ENCODE measurements at places on chromosomes 11 and 22. TPM values are rescaled to one million over a fixed set of nuclear protein-coding genes. Genes with fewer than 3 reads are reported as not detected.
A peak's percentile ranks its signal among the peaks of the same experiment; 100 is the strongest.

OR4X1 gene
- not detected for polyA plus RNA-seq

BCO2 gene
- 0.94 TPM for polyA plus RNA-seq

NRIP3 gene
- 12.3 TPM for polyA plus RNA-seq

TBX1 gene
- polyA plus RNA-seq, result not detected

SPTBN2 gene
- polyA plus RNA-seq, result 0.21 TPM

NXPE2 gene
- polyA plus RNA-seq, result 0.04 TPM

CARNS1 gene
- polyA plus RNA-seq, result 0.07 TPM

METTL15 gene
- 11.1 TPM for polyA plus RNA-seq

GRCh38 chr11:80084608-80085007 lies 643.8 kb upstream of the TENM4 start:
- no peak for DNase-seq

DNA sequence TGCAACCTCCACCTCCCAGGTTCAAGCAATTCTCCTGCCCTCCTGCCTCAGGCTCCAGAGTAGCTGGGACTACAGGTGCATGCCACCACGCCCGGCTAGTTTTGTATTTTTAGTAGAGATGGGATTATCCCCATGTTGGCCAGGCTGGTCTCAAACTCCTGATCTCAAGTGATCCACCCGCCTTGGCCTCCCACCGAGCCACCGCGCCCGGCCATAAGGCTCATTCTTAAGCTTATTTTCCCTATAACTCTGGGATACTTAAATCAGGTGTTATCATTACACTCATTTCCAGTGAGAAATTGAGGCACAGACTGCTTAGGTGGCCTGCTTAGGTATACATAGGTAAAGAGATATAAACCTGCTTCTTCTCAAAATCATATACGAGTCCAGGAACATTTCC lies 188.3 kb upstream of the MTNR1B start:
- no peak for DNase-seq

DNA sequence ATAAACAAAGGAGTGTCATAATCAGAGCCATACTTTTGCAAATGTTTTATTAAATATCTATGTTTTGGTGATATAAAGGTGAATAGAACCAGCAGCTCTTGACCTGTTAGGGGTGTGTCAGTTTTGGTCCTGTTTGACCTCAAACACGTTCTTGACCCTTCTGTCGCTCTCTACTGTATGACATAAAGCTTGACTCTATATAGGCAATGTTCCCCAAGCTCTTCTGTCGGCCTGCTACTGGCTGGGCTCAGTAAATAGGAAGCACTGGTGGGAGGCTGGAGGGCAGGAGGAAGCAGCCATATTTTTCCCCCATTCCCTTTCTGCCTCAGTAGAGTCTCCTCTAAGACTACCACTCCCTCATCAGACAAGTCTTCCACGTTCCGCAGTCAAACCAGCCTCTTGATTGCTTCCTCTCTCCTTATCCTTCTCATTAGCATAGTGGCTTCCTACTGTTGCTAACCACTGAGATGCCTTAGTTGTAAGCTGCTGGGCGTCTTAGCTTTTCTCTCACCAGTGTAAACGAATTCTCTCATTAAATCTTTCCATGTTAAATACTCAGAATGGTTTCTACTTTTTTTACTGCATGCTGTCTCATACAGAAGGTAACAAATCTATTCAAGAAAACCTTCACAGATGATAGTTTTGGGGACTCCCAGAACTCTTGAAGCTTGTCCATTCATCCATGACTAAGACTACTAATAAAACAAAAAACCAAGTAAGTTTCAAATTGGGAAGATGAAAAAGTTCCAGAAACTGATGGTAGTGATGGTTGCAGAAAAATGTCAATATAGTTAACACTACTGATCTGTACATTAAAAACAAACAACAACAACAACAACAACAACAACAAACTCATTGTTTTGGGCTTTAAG lies 3.3 kb downstream of the NPAT start:
- DNase-seq, result no peak

GRCh38 chr11:126339863-126340434 lies 15.5 kb upstream of the ST3GAL4 start:
- DNase-seq, result no peak

GRCh38 chr11:128725630-128726319 lies 31.9 kb downstream of the FLI1 start:
- DNase-seq, result peak; percentile 23

GRCh38 chr11:119772076-119772475 lies 43.1 kb upstream of the NECTIN1 start:
- no peak for DNase-seq

DNA sequence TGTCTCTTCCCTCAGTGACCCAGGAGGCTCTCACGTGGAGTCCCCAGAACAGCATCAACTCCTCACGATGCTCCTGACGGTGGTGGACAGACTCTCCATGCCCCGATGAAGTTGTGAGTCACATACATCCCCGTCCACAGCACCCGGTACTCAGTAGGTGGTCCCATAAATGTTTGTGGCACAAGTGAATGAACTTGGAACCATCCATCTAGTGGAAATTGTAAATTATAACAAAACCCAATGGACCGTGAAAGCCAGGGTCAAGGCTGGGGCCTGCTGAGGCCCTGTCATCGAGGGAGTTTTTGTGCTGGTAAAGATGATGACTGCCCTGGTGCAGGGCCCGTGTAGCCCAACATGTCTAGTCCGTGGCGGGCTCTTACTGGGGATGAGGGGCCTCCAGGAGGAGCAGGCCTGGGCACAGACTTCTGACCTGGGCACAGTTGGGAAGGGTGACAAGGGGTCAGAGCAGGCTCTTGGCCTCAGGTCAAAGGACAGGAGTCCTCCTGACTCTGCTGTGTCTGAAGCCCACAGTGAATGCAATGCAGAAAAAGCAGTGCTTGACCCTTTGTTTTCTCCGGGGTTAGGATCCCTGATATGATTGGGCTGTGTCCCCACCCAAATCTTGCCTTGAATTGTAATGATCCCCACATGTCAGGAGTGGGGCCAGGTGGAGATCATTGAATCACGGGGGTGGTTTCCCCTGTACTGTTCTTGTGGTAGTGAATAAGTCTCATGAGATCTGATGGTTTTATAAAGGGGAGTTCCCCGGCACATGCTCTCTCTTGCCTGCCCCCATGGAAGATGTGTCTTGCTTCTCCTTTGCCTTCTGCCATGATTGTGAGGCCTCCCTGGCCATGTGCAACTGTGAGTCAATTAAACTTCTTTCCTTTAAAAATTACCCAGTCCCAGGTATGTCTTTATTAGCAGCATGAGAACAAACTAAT lies 20.0 kb upstream of the SMIM38 start:
- DNase-seq, result no peak

- DNase-seq, result no peak
Measured at GRCh38 chr11:66595245-66595904, 2.4 kb downstream of the CCS start.

- no peak for DNase-seq
Measured at GRCh38 chr11:68977781-68978625, 2.8 kb downstream of the MRGPRD start.

DNA sequence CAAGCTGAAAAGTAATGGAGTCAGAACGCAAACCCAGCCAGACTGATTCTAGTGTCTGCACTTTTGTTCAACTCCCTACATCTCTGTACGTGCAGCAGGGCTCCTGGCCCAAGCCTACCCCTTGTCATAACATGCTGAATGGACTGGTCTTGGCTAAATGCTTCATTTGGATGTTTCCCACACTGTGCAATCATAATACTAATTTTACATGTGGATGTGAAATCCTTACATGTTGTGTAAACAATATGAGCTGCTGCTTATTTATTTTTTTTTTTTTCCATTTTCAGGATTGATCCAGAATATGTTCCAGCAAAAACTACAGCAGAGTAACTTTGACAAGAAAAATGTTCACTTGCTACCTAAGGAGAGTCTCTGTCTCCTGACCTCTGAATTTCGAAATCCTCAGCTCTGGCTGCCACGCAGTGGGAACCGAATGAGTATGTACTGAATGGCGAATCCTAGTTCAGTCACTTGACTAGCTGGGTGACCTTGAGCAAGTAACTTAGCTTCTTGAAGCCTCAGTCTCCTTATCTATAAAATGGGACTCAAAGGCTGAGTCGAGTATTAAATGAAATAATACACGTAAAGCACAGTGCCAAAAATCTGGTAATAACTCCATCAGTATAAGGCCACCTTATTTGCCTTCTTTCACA lies 133.4 kb downstream of the EHF start:
- no peak for DNase-seq

DNA sequence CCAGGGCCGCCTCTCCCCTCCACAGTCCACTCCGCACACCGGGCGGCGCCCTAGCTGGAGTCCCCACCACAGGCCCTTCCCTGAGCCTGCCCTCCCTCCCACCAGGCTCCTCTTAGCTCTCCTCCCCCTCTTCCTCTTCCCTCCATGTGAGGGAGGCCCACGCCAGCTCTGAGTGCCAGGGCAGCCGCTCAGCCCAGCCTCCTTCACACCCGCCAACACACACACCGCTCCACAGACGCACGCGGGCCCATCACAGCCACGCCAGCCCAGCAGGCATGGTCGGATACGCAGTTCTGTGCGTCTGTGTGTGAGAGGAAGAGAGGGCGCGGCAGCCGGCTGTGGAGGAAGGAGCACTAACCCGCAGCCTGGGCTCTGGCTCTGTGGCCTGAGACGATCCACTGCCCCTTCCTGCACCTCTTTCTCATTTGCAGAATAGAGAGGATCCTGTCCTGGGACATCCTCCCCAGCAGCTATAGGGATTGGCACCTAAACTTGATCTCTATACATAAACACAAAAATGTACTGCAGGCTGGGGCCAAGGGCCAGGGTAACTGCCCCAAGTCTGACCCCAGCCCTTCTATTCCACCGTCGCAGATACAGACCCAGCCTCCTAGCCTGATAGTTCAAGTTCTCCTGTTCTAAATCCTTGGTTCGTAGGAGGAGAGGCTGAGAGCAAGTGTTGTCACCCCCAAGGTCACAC lies 3.5 kb downstream of the CHRM4 start:
- DNase-seq, result no peak

Measured in AG04450 (cell line).